Suprapubic skin (tissue), 4 donors: ENCODE measurements at places on chromosomes 5 and 9.

DNA sequence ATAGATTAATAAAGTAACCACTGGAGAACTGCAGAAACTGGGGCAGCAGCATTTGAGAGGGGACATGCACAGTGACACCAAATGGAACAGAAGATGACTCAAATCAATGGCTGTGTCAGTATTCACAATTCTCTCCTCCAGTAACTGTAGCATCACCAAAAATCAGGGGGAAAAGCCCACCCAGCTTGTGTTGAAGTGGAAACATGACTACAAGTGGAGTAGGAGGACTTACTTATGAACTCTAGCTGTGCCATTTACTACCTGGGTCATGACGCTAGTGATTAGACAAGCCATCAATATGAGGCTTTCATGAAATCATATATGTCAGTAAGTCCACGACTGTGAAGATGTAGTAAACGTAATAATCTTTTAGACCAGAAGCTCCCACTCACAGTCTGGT is 199.8 kb upstream of the PTGER4 start:
- no peak for DNase-seq

GRCh38 chr9:69937833-69938535 is 105.7 kb upstream of the MAMDC2 start:
- DNase-seq = no peak

GRCh38 chr5:44385291-44385900 is 3.8 kb downstream of the FGF10 start:
- DNase-seq = no peak

DNA sequence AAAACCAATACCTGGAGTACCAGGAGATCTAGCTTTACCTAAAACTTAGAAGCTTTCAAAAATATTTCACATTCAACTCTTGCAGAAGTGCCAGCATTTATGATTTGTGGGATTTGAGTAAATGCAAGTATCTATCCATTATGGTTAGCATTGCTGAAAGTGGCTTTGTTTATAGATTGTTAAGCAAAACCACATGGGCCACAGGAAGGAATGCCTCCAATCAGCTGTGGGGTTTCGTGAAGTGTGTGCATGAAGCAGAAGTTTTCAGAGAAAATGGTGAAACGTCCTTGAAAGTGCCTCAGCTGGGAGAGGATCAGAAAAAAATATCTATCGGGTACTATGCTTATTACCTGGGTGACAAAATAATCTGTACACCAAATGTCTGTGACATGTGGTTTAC is 4.2 kb downstream of the LECT2 start:
- DNase-seq = no peak

GRCh38 chr5:31645420-31646081 is 6.6 kb downstream of the PDZD2 start:
- DNase-seq = no peak

GRCh38 chr5:219991-220390 is 1.9 kb downstream of the SDHA start:
- DNase-seq = no peak

DNA sequence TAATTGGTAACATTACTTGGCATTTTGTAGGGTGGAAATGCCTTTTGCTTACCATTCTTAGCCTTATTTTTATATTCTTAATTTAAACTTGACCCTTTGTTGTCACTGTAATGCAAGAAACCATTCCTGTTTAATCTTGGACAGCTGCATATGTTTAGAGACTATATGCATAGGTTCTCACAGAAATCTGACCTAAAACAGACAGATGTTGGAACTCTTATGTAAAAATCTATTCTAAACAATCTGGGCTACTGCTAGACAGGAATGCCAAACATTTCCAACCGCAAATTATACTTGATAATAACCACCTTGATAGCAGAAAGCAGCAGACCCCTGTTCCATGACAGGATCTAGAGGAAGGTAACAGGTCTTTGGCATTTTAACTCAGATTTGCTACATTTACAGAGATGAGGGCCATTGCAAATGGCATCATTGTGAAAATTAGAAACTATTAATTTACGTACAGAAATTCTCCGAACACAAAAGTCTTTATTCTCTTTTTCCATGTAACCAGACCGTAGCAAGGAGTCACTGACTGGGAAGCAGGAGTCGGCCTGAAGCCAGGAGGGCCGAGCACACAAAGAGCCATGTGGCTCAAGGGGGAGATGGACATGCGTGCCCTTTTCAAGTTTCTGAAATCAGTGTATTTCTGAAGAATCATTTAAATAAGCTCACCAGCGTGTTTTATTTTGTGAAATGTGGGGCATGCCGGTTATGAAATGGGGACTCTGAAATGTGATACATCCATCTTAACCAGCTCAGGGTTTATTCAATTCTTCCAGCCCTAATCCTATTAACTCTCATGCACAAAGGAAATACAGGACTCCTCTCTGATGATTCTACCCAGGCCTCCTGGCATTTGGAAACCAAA is 139.3 kb downstream of the AOPEP start:
- DNase-seq = no peak

DNA sequence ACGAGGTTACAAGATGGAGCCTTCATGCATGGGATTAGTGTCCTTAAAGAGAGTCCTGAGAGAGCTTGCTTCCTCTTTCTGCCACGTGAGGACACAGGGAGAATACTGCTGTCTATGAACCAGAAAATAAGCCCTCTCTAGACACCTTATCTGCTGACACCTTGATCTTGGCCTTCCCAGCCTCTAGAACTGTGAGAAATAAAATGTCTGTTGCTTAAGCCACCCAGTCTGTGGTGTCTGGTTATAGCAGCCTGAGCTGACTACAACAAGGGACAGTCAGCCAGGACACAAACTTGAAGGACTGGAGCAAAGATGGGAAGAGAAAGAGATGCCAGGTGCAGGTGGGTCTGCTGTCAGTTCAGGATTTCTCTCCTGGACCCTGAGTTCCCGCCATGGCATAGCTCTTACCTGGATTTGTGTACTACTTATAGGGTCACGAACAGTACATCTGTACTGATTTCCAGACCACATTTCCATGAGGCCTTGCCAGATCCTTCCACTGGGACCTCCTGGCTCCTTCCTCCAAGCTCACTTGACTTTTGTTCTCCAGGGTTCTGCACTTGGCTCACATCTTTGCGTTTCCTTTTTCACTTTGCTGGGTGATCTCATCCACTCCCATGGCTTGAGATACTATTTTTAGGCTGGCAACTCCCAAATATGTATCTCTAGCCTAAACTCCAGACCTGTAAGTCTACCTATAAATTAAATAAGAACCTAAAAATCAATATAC is 44.9 kb upstream of the LIFR start:
- DNase-seq = no peak

GRCh38 chr5:41787265-41787664 is 83.0 kb downstream of the OXCT1 start:
- DNase-seq = no peak

GRCh38 chr9:86359151-86359879 is 5.1 kb upstream of the TUT7 start:
- DNase-seq = no peak

DNA sequence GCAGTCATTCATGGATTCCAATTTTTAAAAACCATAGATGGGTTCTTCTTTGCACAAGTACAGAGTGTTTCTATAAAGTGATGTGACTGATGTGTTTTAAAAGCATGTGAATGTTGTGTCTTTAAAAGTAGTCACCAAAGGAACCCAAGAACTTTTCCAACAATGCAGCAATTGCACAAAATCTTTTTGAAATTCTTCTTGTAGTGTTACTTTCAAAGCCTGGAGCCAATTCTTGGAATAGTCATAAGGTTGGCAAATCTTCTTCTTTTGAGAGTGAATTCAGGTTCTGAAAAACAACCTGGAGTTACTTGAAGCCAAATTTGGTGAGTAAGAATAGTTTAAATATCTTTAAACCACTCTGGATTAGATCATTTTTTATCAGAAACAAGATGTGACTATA is 10.5 kb downstream of the GRAMD2B start:
- no peak for DNase-seq

DNA sequence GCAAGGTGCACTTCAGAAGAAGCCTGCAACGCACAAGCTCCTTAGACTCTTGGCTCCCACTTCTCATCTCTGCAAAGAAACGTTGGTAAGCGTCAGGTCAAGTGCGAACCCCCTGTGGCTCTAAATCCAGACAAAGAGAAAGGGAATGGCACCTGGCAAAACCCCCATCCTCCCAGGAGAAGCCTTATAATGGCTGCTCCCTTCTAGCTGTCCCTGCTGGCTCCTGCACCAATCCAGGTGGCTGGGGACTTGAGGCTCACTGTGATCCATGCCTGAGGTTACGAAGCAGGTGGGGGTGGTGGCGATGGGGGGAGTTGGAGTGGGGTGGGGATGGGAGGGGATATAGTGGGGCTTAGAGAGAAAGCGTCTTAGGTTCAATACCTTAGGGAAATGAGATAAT is 272.8 kb downstream of the DENND1A start:
- no peak for DNase-seq

GRCh38 chr5:123803359-123803758 is 291.4 kb downstream of the CSNK1G3 start:
- DNase-seq = no peak

GRCh38 chr9:108784998-108785397 is 70.8 kb downstream of the ACTL7B start:
- DNase-seq = no peak

DNA sequence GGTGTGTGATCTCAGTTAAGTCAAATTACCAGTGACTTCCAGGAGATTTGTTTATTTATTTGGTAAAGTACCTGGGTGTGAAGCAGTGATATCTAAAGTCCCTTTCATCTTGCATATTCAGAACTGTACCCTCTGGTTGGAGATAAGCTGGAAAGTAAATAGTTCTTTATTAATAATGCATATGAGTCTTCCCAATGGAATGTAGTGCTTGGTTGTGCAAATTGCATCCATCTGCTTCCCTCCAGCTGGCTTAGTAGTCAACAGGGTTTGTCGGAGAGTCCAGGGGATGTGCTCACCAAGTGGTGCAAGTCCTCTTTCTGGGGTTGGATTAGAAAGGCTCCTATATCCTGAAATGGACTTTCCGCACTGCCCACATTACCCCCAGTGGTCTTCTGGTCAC is 42.0 kb downstream of the TRPM3 start:
- no peak for DNase-seq

- no peak for DNase-seq
Observed at GRCh38 chr9:88936668-88937067, 54.6 kb upstream of the S1PR3 start.
